Stimulated activated CD4-positive, alpha-beta T cell treated with anti-CD3 and anti-CD28 coated beads, Interleukin-1b, Interleukin-23, amount 100 ng/mL, for 1 hour (primary cell): ENCODE measurements at places on chromosomes 16 and 17.

GRCh38 chr17:51461578-51462004 lies 201.2 kb downstream of the UTP18 start:
- peak; percentile 4 for DNase-seq

- DNase-seq, result no peak
Measured at GRCh38 chr16:23031508-23032098, 117.6 kb downstream of the USP31 start.

DNA sequence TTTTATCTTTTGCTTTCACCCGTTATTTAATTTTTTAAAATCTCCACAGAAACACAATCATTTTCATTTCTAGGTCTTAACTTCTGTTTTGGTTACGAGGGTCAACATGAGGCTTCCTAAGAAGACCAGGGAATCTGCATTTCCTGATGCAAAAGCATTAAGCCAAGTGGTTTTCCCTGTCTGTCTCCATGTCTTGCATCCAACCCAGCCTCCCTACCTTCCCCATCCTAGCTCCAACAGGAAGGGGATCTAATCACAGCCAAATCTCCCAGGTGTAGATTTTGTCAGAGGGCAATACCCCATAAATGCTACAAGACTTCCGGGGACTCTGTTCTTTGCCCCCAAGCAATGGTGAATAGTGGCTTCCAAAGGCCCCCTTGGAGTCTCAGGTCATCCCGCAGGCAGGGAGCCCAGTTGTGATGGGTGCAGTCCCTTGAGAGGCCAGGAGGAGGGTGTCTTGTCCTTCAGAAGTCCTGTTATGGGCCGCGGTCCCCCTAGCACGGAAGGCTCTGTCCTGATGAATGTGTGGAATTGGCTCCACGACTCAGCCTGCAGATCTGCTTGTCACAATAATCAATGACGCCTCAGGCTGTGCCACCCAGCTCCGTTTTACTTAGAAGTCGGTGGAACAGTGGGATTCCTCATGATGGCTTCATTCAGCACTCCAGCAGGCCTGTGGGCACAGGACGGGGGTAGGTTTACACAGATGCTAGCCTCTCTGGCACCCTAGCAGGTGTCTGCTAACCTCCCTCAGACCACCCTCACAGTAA lies 141.1 kb downstream of the RGS9 start:
- DNase-seq, result no peak

- no peak for DNase-seq
Measured at GRCh38 chr16:68367030-68367429, 56.2 kb downstream of the PRMT7 start.

DNA sequence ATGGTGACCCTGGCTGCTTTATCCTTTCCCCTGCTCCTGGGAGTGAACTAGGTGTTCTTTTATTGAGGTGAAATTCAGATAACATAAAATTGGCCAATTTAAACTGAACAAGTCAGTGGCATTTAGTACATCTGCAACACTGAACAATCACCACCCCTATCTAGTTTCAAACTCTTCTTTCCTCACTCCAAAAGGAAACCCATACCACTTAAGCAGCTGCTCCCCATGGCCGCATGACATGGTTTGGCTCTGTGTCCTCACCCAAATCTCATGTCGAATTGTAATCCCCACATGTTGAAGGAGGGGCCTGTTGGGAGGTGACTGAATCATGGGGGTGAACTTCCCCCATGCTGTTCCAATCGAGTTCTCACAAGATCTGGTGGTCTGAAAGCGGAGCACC lies 154.1 kb downstream of the STX8 start:
- DNase-seq, result no peak

DNA sequence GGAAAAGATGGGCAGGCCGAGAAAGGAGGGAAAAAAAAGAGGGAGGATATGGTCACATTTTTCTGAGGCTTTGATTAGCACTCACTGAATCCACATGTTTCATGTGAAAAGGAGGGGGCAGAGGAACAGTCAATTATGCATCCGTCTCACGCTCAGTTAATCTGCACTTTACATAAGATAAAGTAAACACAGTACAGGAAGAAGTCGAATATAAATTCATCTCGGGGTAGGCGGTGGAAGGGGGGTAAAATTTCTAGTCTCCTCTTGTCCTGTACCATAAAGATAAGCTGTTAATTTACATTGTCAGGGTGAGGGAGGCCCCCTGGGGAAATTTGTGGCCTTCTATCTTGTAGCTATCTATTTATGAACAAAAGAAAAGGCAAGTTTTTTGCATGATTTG lies 73.1 kb upstream of the CES5A start:
- DNase-seq, result no peak

- no peak for DNase-seq
Measured at GRCh38 chr16:3789375-3790099, 72.2 kb upstream of the TRAP1 start.

DNA sequence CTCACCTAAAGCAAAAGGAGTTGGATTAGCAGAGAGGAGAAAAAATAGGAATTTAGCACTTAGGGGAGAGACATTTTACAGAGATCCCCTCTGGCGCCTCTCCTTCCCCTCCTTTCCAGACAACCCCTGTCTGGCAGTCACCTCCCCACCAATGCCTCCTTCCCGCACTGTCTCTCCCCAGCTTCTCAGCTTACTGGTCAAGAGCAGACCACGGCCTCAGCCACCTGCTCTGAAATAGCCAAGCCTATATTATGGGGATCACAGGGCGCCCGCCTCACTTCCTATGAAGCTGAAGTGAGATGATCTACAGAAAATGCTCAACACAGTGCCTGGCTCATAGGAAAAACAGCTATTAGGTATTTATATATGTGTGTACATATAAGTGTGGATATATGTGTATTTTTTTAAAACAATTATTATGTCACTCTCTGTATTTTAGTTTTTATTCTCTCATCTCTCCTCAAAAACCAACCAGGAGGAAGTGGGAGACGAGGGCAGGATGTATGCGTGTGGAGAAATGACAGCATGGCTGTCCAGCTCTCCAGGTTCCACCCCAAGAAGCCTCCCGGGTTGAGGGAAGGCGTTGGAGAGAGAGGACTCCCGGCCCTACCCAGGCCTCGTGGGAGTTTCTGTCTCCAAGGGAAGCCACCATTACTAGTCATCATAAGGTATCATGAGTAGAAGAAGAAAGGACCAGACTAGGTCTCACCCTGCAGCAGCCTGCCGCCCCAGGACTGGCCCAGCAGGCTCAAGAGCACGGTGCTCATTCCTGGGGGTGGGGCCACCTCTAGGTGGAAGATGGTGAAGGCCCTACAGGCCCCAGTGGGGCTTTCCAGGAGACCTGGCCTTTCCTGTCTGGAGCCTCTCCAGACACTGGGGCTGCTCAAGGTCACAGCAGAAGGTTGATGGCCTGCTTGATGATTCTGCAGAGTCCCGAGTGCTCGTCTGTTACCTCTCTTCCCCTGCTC lies 27.2 kb downstream of the MAP3K14 start:
- DNase-seq, result no peak

DNA sequence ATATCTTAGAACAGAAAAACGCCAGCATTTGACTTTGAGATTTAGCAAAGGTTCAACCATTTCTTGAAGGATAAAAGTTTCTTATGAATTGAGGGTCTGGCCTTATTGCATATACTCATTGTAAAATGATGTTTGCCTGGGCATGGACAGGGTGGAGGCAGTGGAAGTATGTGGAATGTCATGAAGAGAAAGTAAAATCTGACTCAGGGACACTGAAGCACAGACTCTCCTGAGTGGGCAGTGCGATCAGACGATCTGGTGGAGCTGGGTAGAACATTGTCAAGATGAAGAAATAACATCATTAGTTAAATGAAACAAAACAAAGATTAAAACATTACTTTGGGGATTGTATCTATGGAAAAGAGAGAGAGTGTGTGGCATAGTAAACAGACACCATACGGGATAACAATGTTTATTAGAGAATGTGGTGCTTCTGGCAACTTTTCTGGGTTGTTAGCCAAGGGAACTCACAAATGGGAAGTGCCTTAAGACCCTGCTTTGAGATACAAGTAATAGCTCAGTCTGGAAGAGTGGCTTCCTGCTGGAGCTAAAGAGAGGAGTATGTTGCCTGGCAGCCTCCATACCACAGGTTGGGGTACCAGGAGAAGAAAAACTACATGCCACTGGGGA lies 4.4 kb downstream of the MAP3K3 start:
- DNase-seq, result no peak

- no peak for DNase-seq
Measured at GRCh38 chr17:71666047-71666446, 454.8 kb upstream of the SOX9 start.

- DNase-seq, result no peak
Measured at GRCh38 chr17:15307710-15308111, 33.7 kb downstream of the TEKT3 start.

GRCh38 chr16:10752843-10753523 lies 9.3 kb downstream of the NUBP1 start:
- DNase-seq, result no peak

DNA sequence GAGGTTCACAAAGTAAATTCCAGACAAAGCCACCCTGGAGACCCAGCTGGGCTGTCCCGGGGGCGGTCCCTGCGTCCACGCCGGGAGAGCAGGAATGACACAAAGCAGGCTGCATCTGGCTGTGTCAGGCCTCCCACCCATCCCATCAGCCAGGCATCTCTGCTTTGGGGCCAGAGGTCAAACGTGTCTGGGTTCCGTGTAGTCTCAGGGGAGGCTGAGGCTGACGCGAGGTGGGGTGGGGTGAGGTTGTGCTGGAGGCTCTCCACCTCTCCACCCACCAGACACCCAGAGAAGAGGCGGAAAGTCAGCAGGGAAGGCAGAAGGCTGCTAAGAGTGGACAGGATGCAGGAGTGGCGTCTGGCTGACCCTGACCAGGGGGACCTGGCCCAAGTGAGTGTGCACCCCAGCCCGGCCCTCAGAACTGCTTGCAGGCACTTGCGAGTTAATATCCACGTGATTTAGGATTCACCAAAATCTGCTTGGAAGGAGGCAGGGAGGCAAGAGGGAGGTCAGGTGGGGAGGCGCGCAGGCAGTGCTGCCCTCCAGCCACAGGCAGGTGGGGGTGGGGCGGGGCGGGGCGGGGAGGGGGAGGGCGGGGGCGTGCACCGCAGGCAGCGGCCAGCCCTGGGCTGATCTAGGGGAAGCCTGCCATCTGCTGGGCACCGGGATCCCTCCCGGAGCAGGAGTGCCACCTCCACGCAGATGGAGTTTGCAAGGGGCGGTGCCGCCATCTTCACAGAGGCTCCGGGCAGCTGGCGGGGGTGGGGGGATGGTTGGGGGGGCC lies 44.3 kb downstream of the TBC1D16 start:
- DNase-seq, result peak; percentile 61

GRCh38 chr17:6078458-6078871 lies 8.3 kb downstream of the WSCD1 start:
- DNase-seq, result no peak

GRCh38 chr16:84040823-84041820 lies 1.5 kb downstream of the SLC38A8 start:
- no peak for DNase-seq

DNA sequence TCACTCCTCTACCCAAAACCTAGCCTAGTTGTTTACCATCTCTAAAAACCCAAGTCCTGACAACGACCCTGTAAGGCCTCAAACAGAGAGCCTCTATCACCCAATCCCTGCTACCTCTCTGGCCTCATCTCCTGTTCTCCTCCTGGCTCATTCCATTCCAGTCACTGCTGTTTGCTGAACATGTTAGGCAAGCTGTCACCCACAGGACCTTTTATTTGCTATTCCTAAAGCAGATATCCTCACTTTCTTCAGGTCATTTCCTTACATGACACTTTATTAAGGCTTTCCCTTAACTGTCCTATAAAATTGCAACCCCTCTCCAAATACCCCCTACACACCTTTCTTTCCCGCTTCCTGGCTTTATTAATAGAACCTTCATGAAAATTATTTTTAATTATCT lies 85.1 kb downstream of the KANSL1 start:
- no peak for DNase-seq

- no peak for DNase-seq
Measured at GRCh38 chr17:8063761-8064534, 23.6 kb downstream of the ALOX12B start.
